ENCODE measurements at places on chromosomes 6 and 20. TPM values are rescaled to one million over a fixed set of nuclear protein-coding genes. Genes with fewer than 3 reads are reported as not detected.

CASS4 gene
- 18.6 TPM for total RNA-seq

DNA sequence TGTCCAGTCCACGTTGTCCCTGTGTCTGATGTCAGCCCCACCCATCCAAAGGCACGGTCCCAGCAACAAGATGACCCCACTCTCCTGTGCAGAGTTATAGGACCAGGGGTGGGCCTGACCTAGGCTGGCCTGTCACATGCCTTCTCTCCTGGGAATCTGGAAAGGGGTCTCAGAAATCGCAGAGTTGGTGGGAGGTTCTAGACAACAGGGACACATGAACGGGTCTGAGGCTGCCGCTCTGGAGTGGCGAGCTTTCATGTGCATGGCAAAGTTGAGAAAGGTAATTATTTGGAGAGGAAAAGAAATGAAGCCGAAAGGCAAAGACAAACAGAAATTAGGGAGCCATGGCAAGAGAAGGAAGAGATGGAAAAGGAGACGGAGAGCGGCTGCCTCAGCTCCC is 29.5 kb downstream of the BFSP1 start:
- no peak overlapping the region for H3K27ac ChIP-seq
- no peak for DNase-seq
- peaks cover 21% of the 10 kb centered on the region for H3K4me1 ChIP-seq
- no peaks in the 10 kb centered on the region for H3K36me3 ChIP-seq
- H3K4me3 ChIP-seq = no peak overlapping the region
- no peaks in the 10 kb centered on the region for H3K27me3 ChIP-seq

- H3K27me3 ChIP-seq = peaks cover 68% of the 10 kb centered on the region
- no peak overlapping the region for H3K4me3 ChIP-seq
- peaks cover 9% of the 10 kb centered on the region for H3K4me1 ChIP-seq
- H3K27ac ChIP-seq = no peak overlapping the region
- no peak for DNase-seq
Measured at GRCh38 chr6:17102258-17102870, 514 bp downstream of the STMND1 start.

MOG gene
- total RNA-seq = not detected

DNA sequence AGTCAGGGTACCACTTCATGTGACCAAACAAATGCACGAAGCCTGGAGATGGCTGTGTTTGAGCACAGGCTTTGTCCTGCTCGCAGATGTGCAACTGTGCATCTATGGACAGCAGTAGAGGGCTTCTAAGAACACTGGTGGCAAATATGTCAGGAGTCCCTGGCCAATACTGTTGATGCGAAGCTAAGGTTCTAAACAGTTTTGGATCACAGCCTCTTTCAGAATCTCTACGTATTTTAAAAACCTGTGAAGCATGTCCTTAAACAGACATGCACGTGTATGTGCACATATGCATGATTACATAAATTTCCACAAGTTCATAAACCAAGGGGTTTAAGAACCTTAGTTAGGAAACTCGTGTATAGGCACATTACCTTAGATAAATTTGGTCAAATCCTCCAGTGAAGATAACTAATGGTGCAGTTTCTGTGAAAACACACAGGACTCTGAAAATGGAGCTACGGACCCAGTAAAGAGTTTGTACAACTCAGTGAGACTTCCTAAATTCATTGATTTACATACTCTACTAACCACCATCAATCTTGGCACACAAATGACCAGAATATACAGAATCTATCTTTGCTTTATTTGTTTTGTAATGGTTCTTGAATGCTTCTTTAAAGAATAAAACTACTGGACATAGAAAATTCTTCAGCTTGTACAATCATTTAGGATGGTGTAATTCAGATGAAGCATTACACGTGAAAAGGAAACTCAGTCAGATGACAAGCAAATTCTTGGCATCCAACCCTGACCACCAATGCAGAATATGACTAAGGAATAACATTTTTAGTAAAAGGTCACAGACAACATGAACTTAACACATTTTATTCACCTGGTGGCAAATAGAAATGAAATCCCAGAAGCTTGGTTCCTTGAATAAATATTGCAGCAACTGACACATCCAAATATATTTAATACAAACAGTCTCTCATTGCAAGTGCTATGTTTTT is 27.4 kb downstream of the KCNQ5 start:
- H3K27ac ChIP-seq = no peak overlapping the region
- no peak for DNase-seq
- peaks cover 5% of the 10 kb centered on the region for H3K27me3 ChIP-seq
- H3K4me1 ChIP-seq = peaks cover 10% of the 10 kb centered on the region

DAAM2 gene
- not detected for total RNA-seq

DNA sequence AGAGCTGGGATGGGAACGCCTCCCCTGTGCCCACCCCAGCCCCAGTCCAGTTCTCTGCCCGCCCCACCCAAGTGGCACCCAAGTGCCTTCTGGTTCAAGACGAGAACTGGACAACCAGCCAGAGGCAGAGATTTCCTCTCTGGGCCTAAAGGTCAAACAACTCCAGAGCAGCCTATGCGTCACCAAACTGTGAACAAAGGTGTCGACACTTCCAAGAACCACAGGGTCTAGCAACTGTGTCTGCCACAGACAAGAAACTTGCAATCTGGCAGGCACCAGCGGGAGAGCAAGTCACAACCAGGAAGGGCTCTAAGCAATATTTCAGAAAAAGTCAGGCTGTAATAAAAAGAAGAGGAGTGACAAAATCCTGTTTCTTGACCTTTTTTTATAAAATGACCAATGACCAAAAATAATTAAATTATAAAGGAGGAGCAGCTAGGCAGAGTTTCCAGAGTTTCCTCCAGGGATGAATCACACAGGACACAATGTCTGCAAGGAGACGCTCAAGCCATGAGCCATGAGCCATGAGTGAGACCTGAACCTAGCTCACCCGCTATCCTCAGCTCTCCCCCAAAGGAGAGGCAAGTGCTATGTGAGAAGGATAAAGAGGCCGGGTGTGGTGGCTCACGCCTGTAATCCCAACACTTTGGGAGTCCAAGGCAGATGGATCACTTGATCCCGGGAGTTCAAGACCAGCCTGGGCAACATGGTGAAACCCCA is 11.1 kb downstream of the EDEM2 start:
- H3K27me3 ChIP-seq = no peaks in the 10 kb centered on the region
- H3K4me3 ChIP-seq = no peak overlapping the region
- H3K36me3 ChIP-seq = peaks cover 6% of the 10 kb centered on the region
- no peak overlapping the region for H3K27ac ChIP-seq
- H3K4me1 ChIP-seq = peaks cover 3% of the 10 kb centered on the region
- no peak for DNase-seq

DNA sequence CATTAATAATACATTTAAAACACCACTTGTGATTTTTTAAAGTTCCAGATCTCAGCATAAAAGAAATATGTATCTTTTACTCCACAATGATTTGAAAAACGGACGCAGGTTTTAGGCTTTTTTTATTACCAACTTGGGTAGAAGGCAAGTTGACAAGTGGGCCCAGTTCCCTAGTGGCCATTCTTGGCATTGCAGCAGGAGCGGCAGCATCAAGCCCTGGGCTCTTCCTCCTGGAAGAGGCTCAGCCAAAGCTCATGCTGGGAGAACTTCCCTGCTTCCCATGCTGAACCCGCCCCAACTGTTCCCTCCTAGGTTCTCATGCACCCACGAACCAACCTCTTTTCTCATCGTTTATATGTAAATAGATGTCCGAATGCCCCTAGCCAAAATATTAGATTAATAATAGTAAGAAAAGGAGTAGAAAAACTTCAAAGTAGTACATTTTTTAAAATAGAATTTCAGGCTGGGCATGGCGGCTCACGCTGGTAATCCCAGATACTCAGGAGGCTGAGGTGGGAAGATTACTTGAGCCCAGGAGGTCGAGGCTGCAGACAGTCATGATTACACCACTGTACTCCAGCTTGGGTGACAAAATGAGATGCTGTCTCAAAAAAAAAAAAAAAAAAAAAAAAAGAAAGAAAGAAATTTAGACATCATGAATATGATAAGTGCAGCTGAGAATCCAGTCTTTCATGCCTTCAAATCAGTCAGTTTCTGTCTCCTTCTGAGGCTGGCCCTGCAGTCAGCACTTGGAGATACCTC is 18.2 kb upstream of the MYB start:
- peaks cover 33% of the 10 kb centered on the region for H3K27me3 ChIP-seq
- H3K4me3 ChIP-seq = no peak overlapping the region
- peaks cover 10% of the 10 kb centered on the region for H3K36me3 ChIP-seq
- H3K27ac ChIP-seq = no peak overlapping the region
- DNase-seq = peak; percentile 26
- H3K4me1 ChIP-seq = peaks cover 14% of the 10 kb centered on the region

DNA sequence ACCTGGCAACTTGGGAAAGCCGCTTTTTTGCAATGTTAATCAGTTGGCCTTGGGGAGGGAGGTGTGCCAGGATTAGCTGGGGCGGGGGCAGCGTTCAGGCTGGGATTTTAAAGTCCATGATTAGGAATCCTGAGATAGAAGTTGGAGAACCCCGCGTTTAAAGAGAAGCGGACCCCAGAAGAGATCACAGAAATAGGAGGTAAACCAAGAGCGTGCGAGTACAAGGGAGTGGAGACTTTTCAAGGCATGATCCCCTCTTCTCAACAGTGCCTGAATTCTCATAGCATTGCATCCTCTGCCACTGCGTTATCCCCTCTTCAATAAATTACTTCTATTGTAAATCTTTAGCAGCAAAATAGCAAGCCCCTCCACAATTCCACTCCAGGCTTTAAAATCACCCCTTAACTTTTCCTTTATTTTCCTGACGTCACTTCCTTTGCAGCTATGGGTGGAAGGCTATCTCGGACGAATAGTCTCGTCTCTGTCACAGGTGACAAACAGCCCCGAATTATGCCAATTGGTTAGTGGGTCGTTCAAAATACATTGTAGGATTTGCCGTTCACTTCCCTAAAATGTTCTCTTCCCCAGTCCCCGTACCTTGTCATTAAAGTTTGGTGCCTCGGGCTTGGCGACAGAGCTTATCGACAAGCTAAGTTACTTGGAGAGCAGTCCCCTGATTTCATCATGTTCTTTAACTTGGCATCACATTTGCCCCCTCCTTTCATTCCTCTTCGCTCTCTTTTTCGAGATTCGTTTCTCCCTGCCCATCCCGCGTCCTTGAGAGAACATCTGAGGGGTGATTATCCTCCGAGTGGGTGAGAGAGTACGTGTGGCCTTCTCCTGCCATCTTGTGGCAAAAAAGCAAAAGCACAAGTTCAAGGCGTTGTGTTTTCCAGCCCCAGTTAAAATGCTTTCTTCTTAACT is 17.1 kb downstream of the OR2B2 start:
- H3K36me3 ChIP-seq = no peaks in the 10 kb centered on the region
- peak; percentile 44 for DNase-seq
- peaks cover 21% of the 10 kb centered on the region for H3K4me1 ChIP-seq
- no peaks in the 10 kb centered on the region for H3K27me3 ChIP-seq
- H3K4me3 ChIP-seq = no peak overlapping the region

GRCh38 chr6:130765181-130765727 is 62.0 kb upstream of the SMLR1 start:
- H3K4me1 ChIP-seq = peaks cover 7% of the 10 kb centered on the region
- DNase-seq = no peak

All from T-helper 17 cell (primary cell).